Suprapubic skin (tissue), 4 donors: ENCODE measurements at places on chromosomes 5 and 9.

DNA sequence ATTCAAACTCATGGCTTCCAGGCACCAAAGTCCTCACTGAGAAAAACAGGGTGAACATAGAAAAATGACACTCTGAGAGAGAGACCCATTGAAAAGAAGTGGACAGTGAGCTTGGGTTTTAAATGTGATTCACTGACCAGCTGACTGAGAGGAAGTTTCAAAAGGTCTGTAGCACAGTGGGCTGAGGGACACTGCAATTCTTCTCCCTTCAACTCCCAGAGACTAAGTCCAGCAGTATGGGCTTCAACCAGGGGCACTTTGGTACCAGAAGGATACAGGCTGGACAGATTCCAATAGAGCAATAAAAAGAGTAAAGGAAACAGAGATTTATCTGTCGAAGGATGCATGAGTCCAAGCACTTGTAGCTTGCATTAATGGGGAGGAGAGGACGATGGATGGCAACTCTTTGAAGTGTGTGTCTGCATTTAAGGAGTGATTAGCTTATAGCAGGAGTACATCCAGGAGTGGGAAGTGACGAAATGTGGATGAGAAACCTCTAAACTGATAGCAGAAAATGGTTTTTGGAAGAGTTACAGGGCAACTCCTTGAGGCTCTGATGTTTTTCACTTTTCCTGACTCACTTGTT, 117.0 kb upstream of the ANKRD55 start:
- DNase-seq = no peak
- no peaks in the 10 kb centered on the region for H3K36me3 ChIP-seq
- H3K4me1 ChIP-seq = peaks cover 20% of the 10 kb centered on the region
- H3K27ac ChIP-seq = no peak overlapping the region

- H3K36me3 ChIP-seq = peaks cover 65% of the 10 kb centered on the region
- H3K27me3 ChIP-seq = no peaks in the 10 kb centered on the region
- no peak overlapping the region for H3K4me3 ChIP-seq
- no peak for DNase-seq
- H3K4me1 ChIP-seq = peaks cover 7% of the 10 kb centered on the region
- H3K27ac ChIP-seq = no peak overlapping the region
Measured at GRCh38 chr5:176355400-176356178, 6.0 kb downstream of the KIAA1191 start.

DNA sequence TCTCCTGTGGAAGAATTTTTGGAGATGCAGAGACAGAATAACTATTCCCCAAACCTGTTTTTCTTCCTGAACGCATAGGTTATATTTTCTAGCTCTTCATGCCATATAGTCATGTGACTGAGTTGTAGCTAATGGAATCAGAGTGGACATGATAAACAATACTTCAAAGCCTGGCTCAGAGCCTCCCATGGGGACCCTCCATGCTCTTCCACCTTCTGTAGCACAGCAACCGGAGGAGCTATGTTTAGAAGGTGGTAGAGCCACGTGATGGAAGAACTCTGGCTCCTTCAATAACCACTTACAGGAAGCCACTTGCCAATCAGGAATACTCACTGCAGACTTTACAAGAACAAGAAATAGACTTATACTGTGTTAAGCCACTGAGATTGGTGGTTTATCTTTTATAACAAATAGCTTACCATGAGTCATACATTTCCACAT, 39.2 kb downstream of the NADK2 start:
- DNase-seq = no peak
- no peak overlapping the region for H3K27ac ChIP-seq
- H3K4me1 ChIP-seq = no peaks in the 10 kb centered on the region
- H3K4me3 ChIP-seq = no peak overlapping the region
- no peaks in the 10 kb centered on the region for H3K27me3 ChIP-seq

GRCh38 chr9:20591223-20591622, 31.1 kb downstream of the MLLT3 start:
- H3K27ac ChIP-seq = no peak overlapping the region
- H3K4me3 ChIP-seq = no peak overlapping the region
- H3K36me3 ChIP-seq = no peaks in the 10 kb centered on the region
- H3K27me3 ChIP-seq = no peaks in the 10 kb centered on the region
- no peaks in the 10 kb centered on the region for H3K4me1 ChIP-seq
